ENCODE measurements at places on chromosomes 3 and 15. TPM values are rescaled to one million over a fixed set of nuclear protein-coding genes. Genes with fewer than 3 reads are reported as not detected.

Gene RARB
- 2.3 TPM for total RNA-seq

Gene MYLK
- 7.9 TPM for total RNA-seq

Gene PHC3
- 35.2 TPM for total RNA-seq

Gene SPINK8
- not detected for total RNA-seq

Gene HMG20A
- 33.3 TPM for total RNA-seq

Gene TAGLN3
- total RNA-seq: not detected

Gene COL6A5
- total RNA-seq: not detected

Gene HERC2
- total RNA-seq: 59.7 TPM

Gene GOLGA8S
- 0.04 TPM for total RNA-seq

All from psoas muscle (tissue), 8 donors.